HEK293T (cell line): ENCODE measurements at places on chromosomes 5 and 9.

- no peak for DNase-seq
Observed at GRCh38 chr9:18394847-18395351, 79.1 kb upstream of the ADAMTSL1 start.

DNA sequence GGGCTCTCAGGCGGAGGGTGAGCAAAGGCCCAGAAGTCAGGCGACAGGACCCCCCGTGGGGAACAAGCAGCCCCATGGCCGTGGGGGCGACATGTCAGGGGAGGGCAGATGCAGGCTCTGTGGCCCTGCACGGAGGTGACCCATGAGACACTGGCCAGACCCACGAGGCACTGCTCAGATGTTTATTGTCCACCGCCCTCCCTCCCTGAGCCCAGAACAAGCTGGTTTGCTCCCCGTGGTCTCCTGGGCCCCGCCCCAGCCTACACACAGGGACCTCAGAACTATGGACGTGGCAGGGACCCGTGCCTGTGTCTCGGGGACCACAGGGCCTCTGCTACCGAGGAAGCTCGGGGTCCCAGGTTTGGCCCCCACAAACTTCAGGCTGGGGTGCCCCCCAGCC lies 1.9 kb downstream of the FUT7 start:
- no peak for DNase-seq

DNA sequence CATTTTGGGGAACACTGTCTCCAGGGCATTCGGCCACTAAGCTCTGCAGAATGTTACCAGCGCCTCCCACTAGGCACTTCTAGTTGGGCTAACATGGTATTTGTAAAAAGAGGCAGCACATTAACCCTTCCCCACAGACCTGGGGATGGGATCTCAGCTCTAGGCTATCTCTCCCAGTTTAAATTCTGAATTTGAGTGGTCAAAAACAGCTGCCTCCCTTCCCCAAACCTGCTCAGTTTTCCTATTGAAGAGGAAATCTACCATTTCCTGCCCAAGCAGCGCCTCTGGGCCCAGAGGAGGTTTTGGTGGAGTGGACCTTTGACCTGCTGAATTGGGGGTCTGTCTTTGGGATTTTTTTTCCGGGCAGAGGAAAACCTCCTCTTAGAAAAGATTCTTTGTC lies 53.2 kb downstream of the ENC1 start:
- DNase-seq: no peak

DNA sequence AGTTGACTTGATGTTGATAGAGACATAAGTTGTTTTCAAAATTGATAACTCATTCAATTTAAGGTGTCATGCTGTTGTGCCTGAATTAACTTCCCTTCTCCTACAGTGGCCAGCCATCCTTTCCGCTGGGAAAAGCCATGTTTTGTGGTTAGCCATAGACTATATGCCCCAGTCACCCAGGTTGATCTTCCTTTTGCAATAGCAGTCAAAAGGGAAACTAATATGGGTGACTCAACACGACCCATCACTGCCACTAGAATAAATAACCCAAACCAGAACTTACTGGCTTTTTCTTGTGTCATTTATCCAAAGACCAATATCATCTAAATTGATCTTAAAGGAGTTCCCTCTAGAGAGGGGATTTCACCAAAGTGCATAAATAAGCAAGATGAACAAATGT lies 87.4 kb downstream of the PTCD2 start:
- no peak for DNase-seq

DNA sequence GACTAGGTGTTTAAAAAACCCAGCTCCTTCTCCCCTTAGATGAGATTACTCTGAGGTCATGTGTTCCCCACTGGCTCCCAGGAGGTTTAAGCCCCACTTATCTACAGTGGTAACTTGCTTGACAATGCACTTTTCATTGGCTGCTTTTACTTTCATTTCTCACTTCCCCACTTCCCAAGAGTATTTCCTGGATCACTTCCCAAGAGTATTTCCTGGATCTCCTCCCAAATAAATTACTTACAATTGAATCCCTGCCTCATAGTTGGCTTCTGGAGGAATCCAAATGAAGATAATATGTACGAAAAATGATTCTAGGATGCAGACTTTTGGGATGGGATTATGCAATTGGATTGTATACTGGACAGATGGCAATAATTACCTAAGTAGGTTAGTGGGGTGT lies 47.1 kb upstream of the CHSY3 start:
- DNase-seq: no peak

DNA sequence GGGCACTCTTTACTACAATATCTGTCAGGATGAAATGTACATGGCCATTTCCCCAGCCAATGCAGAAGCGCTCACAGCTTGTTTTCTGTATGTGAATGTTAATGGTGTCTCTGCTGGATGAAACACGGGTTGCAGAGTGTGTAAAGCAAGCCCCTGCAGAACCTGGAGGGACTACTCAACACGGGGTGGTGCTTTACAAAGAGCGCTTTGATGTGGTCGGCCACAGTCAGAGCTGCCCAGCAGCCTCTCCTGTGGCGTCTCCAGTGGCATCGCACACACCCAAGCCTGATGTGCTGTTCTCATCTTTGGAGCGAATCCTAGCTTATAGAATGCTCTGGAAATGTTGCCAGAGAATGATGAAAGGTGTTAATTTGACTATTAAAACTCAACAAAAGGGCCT lies 162.7 kb upstream of the NFIL3 start:
- no peak for DNase-seq

DNA sequence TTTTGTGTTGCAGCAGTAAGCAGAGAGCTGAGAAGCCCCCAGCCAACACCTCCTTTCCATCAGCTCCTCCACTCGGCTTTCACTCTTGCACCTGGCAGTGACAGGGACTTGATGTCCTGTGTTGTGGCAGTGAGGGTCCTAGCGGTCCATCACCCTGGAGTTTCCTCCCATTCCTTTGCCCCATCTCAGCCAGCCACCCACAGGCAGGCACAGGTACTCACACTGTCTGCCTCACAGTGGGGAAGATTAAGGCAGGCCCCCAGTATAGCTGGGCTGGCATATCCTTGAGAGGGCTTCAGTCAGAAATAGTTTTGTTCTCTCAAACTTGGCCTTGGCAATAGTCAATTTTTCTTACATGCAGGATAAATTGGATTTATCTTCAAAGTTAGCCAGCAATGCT lies 362.7 kb downstream of the GADD45G start:
- no peak for DNase-seq

- peak; percentile 42 for DNase-seq
Observed at GRCh38 chr9:91515074-91515687, 91.5 kb upstream of the NFIL3 start.

DNA sequence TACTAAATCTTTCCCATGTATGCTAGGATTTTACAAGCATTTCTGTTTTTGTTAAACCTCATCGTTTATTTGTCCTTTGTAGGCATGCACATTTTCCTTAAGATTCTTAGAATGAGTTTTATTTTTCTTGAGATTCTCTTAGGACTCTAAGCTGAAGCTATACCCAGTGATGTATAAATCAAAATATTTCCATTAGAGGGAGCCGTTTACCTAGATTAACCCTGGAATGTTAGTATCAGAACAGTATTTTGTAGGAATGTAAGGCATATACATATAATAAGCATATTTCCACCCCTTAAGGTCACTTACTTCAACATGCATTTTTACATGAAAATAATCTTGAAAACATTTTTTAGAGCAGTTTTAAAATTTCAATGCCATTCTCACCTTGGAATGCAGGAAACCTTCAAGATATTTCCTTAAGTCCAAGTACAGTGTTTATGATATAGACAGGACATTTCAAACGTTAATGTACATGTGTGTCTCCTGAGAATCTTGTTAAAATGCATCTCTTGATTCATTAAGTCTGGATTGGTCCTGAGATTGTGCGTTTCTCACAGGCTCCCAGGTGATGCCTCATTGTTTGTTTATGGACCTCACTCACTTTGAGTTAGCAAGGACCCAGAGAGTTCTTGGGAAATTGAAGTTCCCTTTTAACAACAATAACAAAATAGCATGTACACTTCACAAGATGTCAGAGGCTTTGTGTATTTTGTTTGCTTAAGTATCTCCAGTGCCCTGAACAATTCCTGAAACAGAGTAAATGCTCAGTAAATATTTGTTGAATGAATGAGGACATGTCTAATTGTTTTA lies 34.9 kb upstream of the FCHO2 start:
- no peak for DNase-seq

DNA sequence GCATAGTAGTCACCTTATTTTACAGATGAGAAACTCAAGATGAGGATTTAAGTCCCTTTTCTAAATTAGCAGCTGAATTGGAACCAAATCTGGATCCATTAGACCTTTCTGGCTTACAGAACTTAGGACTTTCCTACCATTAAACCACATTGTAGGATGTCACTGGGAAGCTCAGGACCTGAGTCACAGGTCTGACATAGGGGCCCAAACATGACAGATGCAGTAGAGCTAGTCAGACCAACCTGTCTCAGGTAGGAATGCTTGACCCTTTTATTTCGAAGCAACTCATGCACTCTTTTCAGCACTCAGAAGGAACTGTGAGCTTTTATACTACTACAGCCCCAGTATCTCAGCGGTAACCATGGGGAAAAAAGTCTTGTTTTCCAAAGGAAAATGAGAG lies 2.6 kb downstream of the RAB24 start:
- DNase-seq: no peak

DNA sequence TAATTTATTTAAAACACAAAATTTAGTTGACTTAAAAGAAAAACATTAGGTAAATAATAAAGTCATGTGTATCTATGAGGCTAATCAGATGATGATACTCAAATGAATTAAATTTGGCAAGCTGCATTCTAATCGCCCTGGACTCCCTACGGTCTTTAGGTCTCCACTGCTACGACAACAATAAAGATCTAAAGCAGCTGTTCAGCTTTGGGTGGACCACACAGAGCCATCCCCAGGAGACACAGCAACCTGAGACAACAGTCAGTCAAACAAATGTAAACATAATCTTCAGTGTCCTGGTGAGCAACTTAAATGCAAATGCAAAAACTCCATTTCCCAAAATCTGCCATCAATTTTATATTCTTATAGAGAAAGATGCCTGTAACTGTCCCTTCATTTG lies 65.5 kb downstream of the MCTP1 start:
- no peak for DNase-seq

DNA sequence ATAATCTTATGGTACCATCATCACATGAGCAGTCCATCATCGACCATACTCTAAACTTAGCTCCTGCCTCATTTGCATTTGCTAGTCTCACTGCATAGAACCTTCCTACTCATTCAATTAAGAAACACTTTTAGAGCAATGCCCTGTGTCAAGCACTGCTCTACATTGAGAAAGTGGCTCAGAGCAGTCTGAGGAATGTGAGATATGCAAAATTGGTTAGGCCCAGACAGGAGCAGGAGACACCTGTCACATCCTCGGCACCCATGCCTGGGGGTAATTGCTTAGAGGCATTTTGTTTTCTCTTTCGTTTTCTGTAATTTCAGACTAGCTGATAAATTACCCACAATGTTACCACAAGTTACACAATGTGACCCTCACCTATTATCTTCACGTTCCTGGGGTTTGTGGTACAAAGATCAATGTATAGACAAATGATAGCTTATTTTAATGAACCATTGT lies 4.9 kb upstream of the RARS1 start:
- no peak for DNase-seq

- no peak for DNase-seq
Observed at GRCh38 chr5:15555176-15555575, 55.2 kb downstream of the FBXL7 start.

DNA sequence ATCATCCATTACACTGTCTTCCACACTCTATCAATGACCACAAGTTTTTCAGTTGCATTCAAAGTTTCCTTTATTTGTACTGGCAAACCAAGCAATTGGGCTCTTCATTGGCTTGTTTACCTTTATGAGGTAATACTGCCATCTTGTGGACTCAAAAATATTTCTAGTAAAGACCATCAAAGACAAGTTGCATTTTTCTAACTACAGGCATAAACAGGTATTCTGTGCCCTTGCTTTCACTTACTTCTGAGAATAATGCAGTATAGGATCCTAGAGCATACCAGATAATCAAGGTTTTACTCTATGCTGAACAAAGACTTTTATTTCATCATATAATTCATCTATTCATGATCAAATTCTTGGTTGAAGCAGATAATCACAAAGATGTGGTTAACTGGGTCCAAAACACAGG lies 173.7 kb upstream of the POU5F2 start:
- peak; percentile 39 for DNase-seq

DNA sequence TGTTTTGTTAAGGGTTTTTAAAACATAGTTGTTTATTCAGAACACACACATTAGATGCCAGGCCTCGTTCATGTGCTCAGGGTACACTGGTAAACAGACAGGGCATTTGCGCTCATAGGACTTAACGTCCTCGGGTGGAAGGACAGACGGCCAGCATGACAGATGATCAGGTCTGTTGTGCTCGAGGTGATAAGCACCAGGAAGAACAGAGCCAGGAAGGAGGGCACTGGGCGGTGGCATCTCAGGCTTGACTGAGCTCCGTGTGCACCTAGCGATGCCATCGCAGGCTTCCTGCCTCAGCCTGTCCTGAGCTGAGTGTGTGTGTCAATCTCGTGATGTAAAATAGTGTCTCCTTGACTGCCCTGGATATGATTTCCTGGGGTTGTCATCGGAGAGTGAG lies 96.5 kb downstream of the EHMT1 start:
- DNase-seq: no peak
